Dermis blood vessel endothelial cell (primary cell): ENCODE measurements at places on chromosomes 16 and 17. TPM values are rescaled to one million over a fixed set of nuclear protein-coding genes. Genes with fewer than 3 reads are reported as not detected.

The TGFB1I1 gene
- 37.4 and 51.2 TPM in 2 replicates for total RNA-seq

The CIBAR2 gene
- total RNA-seq: not detected in 2 replicates

The OR4D1 gene
- not detected in 2 replicates for total RNA-seq

The TRPV3 gene
- total RNA-seq: not detected in 2 replicates

The B3GNT9 gene
- 3.5 and 5.3 TPM in 2 replicates for total RNA-seq

The C16orf54 gene
- not detected in 2 replicates for total RNA-seq
